Cerebellum (tissue), 4 donors: ENCODE measurements at places on chromosomes 4 and X. TPM values are rescaled to one million over a fixed set of nuclear protein-coding genes. Genes with fewer than 3 reads are reported as not detected.

FRG2 gene
- total RNA-seq, result not detected

HSFX1 gene
- total RNA-seq, result 3.0 TPM

ENOPH1 gene
- 45.5 TPM for total RNA-seq

PPEF1 gene
- 2.1 TPM for total RNA-seq

AKAP17A gene
- 13.5 TPM for total RNA-seq

PHEX gene
- total RNA-seq, result 0.82 TPM

SLC26A1 gene
- total RNA-seq, result 3.0 TPM

CLCN5 gene
- total RNA-seq, result 14.7 TPM

CBR4 gene
- total RNA-seq, result 45.8 TPM

CSAG3 gene
- not detected for total RNA-seq

TNIP3 gene
- 0.73 TPM for total RNA-seq

CTAG1A gene
- total RNA-seq, result not detected

DCAF8L2 gene
- not detected for total RNA-seq

STK32B gene
- total RNA-seq, result 19.1 TPM

HS6ST2 gene
- total RNA-seq, result 14.4 TPM
